Stimulated activated CD8-positive, alpha-beta memory T cell treated with anti-CD3 and anti-CD28 coated beads, Interleukin-15, amount 100 ng/mL, for 48 hours (primary cell): ENCODE measurements at places on chromosomes 5 and 9.

DNA sequence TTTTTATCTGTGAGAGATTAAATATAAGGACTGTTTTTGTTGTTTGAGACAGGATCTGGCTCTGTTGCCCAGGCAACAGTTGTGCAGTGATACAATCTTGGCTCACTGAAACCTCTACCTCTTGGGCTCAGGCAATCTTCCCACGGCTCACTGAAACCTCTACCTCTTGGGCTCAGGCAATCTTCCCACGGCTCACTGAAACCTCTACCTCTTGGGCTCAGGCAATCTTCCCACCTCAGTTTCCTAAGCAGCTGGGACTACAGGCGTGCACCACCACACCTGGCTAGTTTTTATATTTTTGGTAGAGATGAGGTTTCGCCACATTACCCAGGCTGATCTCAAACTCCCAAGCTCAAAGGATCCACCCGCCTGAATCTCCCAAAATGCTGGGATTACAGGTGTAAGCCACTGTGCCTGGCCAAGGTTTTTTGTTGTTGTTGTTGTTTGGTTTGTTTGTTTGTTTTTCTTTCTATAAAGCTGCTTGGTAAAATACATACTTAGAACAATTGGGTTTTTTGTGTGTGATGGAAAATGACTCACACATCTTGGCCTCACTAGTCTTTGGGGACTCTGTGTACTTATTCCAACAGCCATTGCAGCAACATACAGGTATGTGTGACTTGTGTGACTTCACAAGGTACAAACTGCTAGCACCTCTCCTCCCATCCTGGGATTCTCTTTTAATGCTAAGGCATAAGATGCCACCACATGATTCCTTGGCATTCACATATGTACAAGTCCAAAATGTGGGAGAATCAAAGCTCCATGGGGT is 36.5 kb upstream of the RASA1 start:
- no peak for DNase-seq

- DNase-seq, result no peak
Observed at GRCh38 chr9:29830821-29831220, 2257.5 kb upstream of the C9orf72 start.

DNA sequence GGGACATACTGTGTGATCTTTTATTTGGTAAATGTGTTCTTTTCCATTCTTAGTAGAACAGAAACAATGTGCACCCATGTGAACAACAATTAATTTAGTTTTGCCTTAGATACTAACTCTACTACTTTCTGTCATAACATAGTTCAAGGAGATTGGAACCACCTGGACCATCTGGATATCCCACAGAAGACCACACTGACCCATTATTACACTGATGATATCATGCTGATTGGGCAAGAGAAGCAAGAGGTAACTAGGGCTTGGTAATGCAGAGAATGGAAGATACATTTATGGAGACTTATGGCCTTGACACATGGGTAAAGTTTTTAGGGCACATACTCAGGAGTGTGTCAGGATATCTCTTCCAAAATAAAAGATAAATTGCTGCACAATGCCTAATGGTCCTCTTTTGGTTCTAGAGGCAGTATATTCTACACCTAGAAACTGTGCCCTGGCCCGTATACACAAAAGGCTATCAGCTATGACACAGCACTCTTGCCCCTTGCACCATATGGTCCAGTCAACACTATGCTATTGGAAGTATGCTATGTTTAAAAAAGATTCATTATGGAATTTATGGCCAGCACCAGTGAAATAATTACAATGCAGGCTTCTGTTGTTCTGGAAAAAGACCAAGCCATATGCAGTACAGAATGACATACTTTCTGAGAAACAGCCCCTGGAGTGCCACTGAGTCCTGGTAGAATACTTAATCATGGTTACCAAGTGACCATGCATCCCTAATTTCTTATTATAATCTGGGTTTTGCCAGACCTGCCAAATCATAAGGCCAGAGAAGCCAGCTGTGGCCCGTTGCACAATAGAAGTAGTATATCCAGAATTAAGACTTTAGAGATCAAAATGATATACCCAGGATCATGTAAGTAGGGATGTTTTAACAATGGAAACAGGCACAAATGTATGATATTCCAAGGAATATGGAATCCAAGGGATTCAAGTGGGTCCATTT is 41.6 kb upstream of the MROH2B start:
- no peak for DNase-seq

DNA sequence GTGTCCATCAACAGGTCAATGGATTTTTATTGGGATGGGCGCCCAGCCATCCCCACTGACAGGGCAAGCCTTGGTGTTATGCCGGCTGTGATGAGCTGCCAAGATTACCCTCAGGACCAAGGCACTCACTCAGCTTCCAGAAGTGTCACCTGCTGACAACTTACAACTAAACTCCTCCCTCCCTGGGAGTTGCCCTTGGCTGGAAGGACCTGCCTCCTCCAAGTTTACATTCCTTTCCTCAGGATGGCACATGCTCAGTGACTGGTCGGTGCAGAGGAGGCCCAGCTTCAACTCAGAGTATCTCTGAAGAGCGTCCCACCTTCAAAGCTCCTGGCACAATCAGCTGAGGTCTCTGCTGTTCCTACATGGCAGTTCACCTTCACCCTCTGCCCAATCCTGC is 52.5 kb upstream of the ZBTB43 start:
- no peak for DNase-seq
